Naive thymus-derived CD4-positive, alpha-beta T cell (primary cell): ENCODE measurements at places on chromosomes 2 and 18. TPM values are rescaled to one million over a fixed set of nuclear protein-coding genes. Genes with fewer than 3 reads are reported as not detected.
A peak's percentile ranks its signal among the peaks of the same experiment; 100 is the strongest.

GRCh38 chr2:7681881-7682461, 764.8 kb downstream of the RNF144A start:
- no peaks in the 10 kb centered on the region for H3K4me1 ChIP-seq
- no peaks in the 10 kb centered on the region for H3K27me3 ChIP-seq
- no peak overlapping the region for H3K4me3 ChIP-seq
- H3K27ac ChIP-seq: no peak overlapping the region
- no peaks in the 10 kb centered on the region for H3K36me3 ChIP-seq

DNA sequence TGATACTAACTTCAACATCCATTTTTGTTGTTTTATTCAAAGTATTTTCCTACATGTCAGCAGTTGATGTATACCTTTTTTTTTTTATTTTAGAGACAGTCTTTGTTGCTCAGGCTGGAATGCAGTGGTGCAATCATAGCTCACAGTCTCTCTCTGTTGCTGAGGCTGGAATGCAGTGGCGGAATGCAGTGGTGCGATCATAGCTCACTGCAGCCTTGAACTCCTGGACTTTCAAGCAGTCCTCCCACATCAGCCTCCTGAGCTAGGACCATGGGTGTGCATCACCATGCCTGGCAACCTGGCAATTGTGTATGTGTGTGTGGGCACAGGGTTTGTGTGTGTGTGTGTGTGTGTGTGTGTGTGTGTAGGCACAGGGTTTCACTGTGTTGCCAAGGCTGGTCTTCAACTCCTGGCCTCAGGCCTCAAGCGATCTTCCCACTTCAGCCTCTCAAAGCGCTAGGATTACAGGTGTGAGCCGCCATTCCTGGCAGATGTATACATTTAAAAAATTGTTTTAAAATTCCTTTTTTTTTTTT, 24.8 kb downstream of the SANBR start:
- no peaks in the 10 kb centered on the region for H3K4me1 ChIP-seq
- H3K27ac ChIP-seq: no peak overlapping the region
- no peaks in the 10 kb centered on the region for H3K27me3 ChIP-seq
- no peak overlapping the region for H3K4me3 ChIP-seq
- DNase-seq: no peak

DNA sequence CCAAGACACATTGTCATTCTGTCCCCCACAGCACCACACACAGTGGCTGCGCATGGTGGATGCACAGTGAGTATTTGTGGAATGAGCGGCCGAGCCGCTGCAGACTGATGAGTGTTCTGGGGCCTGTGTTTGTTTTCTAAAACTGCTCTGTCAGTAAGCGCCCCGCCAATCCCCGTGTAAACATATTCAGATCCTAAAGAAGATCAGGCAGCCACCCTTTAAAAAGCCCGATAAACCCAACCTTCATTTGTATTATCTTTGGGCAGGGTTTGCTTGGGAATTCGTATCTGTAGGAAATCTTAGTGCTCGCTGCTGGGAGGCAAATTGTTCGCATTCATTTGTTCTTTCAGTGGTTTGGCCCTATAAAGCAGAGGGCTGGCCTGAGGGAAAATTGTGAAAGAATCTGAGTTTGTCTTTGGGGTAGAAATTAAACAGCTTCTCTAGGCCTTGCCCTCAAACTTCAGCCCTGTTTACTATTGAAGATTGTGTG, 68.6 kb downstream of the TGOLN2 start:
- DNase-seq: no peak
- H3K27me3 ChIP-seq: no peaks in the 10 kb centered on the region
- H3K4me3 ChIP-seq: no peak overlapping the region
- no peaks in the 10 kb centered on the region for H3K4me1 ChIP-seq

DNA sequence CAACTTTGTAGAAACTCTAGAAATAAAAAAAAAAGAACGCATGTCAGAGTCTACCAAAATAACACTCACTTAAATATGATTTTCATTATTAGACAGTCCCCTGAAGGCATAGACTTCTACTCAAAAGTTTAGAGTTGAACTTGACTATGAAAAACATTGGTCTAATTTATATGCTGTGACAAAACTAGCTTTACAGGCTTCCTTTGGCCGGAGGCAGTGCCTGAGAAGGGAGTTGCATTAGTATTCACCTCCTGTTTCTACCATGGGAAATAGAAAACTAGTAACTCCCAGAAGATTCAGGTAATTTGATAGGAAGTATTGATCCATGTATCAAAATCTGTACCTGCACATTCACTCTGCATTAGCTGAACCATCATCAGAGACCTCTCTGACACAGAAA, 163.4 kb upstream of the NOSTRIN start:
- H3K27ac ChIP-seq: no peak overlapping the region
- no peaks in the 10 kb centered on the region for H3K27me3 ChIP-seq
- DNase-seq: no peak
- H3K36me3 ChIP-seq: no peaks in the 10 kb centered on the region
- H3K4me3 ChIP-seq: no peak overlapping the region
- no peaks in the 10 kb centered on the region for H3K4me1 ChIP-seq

- H3K27me3 ChIP-seq: no peaks in the 10 kb centered on the region
- DNase-seq: no peak
- H3K4me1 ChIP-seq: peaks cover 28% of the 10 kb centered on the region
- no peak overlapping the region for H3K27ac ChIP-seq
- peak overlapping the region; percentile 3 for H3K4me3 ChIP-seq
- H3K36me3 ChIP-seq: no peaks in the 10 kb centered on the region
Observed at GRCh38 chr2:174777347-174778084, 13.2 kb upstream of the CHRNA1 start.

GRCh38 chr18:10015288-10015701, 101.5 kb downstream of the VAPA start:
- DNase-seq: no peak
- no peaks in the 10 kb centered on the region for H3K4me1 ChIP-seq
- H3K27me3 ChIP-seq: no peaks in the 10 kb centered on the region
- H3K4me3 ChIP-seq: no peak overlapping the region
- H3K36me3 ChIP-seq: no peaks in the 10 kb centered on the region

DNA sequence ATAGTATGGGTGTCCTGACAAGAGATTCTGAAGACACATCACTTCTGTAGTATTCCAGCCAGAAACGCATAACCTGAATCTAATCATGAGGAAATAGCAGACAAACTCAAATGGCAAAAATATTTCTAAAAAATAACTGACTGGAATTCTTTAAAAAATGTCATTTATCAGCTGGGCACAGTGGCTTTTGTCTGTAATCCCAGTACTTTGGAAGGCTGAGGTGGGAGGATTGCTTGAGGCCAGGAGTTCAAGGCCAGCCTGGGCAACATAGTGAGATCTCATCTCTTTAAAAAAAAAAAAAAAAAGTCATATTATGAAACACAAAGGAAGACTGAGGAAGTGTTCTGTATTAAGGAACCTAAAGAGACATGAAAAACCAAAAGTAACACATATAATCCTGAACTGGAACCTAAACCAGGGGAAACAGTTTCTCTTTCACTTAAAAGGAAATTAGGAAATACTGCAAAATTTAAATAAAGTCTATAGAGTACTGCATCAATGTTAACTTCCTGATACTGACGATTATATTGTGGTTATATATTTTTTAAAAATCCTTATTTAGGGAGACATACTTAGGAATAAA, 29.9 kb downstream of the SESTD1 start:
- no peak overlapping the region for H3K4me3 ChIP-seq
- no peak for DNase-seq
- H3K4me1 ChIP-seq: no peaks in the 10 kb centered on the region
- no peak overlapping the region for H3K27ac ChIP-seq
- no peaks in the 10 kb centered on the region for H3K36me3 ChIP-seq

- H3K27ac ChIP-seq: no peak overlapping the region
- H3K36me3 ChIP-seq: no peaks in the 10 kb centered on the region
- H3K27me3 ChIP-seq: no peaks in the 10 kb centered on the region
- no peaks in the 10 kb centered on the region for H3K4me1 ChIP-seq
- no peak overlapping the region for H3K4me3 ChIP-seq
- DNase-seq: no peak
Observed at GRCh38 chr2:203599509-203599908, 64.4 kb upstream of the RAPH1 start.

GRCh38 chr2:223095207-223095606, 43.2 kb downstream of the KCNE4 start:
- no peaks in the 10 kb centered on the region for H3K4me1 ChIP-seq
- H3K27ac ChIP-seq: no peak overlapping the region
- no peak overlapping the region for H3K4me3 ChIP-seq
- H3K36me3 ChIP-seq: no peaks in the 10 kb centered on the region

DNA sequence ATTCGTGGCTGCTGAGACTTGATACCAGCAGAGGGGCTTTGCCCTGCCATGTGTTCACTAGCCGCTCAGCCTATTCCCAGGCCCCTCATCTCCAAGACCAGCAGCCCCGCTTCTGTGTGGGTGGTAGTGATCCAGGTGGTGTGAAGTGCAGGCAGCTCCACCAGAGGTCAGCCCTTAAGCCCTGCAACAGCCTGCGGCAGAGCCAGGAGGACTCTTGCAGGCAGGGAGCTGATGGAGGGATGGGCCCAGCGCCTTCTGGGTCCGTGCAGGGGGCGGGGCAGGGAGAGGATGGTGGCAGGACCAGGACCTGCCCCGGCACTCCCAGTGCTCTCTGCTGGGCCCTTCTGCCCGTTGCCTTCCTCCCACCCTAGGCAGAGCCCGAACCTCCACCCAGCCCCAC, 162.0 kb downstream of the SH3BP4 start:
- no peak for DNase-seq
- no peaks in the 10 kb centered on the region for H3K27me3 ChIP-seq
- no peaks in the 10 kb centered on the region for H3K4me1 ChIP-seq
- no peaks in the 10 kb centered on the region for H3K36me3 ChIP-seq
- H3K27ac ChIP-seq: no peak overlapping the region

The TMEM200C gene
- total RNA-seq: not detected

DNA sequence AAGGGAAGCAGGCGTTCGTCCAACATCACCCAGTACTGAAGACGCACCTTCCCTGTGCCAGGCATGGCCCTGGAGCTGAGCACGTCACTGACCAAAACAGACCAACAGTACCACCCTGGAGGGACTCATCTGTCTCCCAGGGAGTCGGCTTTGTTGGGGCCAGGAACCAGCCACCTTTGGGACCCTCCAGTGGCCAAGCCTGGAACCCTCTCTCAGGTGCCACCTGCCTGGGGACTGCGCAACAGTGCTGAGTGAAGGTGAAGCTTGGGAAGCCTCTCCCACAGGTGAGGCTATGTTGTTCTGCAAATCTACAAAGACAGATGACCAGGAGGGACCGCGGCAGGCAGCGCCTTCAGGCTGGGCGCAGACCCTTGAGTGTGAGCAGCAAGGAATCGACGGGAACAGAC, 91.4 kb upstream of the OTOS start:
- H3K27me3 ChIP-seq: no peaks in the 10 kb centered on the region
- H3K4me3 ChIP-seq: no peak overlapping the region
- H3K4me1 ChIP-seq: no peaks in the 10 kb centered on the region
- no peak for DNase-seq
- H3K27ac ChIP-seq: no peak overlapping the region

GRCh38 chr2:234258562-234259141, 208.2 kb downstream of the SPP2 start:
- H3K4me3 ChIP-seq: no peak overlapping the region
- no peak overlapping the region for H3K27ac ChIP-seq
- no peak for DNase-seq
- H3K27me3 ChIP-seq: no peaks in the 10 kb centered on the region

GRCh38 chr2:57798346-57798745, 248.3 kb upstream of the VRK2 start:
- H3K27ac ChIP-seq: no peak overlapping the region
- H3K27me3 ChIP-seq: no peaks in the 10 kb centered on the region
- no peaks in the 10 kb centered on the region for H3K36me3 ChIP-seq
- no peak for DNase-seq
- H3K4me3 ChIP-seq: no peak overlapping the region

The ANKRD29 gene
- total RNA-seq: 0.11 TPM

- H3K36me3 ChIP-seq: no peaks in the 10 kb centered on the region
- H3K27ac ChIP-seq: no peak overlapping the region
- H3K27me3 ChIP-seq: no peaks in the 10 kb centered on the region
- H3K4me3 ChIP-seq: no peak overlapping the region
- H3K4me1 ChIP-seq: no peaks in the 10 kb centered on the region
- DNase-seq: no peak
Observed at GRCh38 chr2:215036314-215036713, 102.1 kb downstream of the ABCA12 start.

The NRP2 gene
- 23.7 and 24.1 TPM in 2 replicates for total RNA-seq

DNA sequence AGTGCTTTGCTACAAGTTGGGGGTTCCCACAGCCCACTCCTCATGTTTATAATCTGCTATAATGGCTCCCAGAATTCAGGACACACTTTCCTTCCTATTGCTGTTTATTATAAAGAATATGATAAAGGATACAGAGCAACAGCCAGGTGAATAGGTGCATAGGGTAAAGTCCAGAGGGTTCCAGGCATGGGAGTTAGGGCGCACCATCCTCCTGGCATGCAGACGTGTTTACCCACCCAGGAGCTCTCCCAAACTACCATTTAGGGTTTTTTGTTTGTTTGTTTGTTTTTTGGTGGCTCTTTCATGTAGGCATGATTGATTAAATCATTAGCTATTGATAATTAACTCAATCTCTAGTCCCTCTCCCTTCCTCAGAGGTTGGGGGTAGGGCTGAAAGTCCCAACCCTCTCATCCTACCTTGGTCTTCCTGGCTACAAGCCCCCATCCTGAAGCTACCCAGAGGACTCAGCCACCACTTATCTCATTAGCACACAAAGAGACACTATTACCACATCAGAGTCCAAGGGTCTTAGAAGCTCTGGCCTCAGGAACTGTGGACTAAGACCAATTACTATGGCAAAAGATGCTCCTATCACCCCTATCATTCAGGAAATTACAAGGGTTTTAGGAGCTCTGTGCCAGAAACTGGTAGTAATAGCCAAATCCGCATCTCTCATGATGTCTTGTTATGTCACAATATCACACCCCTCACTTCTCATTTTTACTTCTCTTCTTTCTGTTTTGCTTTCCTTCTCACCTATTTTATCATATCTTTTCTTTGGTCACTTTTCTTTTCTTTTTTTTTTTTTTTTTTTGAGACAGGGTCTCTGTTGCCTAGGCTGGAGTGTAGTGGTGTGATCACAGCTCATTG, 154.9 kb upstream of the TTC39C start:
- no peak overlapping the region for H3K4me3 ChIP-seq
- H3K27me3 ChIP-seq: no peaks in the 10 kb centered on the region
- H3K36me3 ChIP-seq: no peaks in the 10 kb centered on the region
- DNase-seq: no peak
- H3K4me1 ChIP-seq: peaks cover 3% of the 10 kb centered on the region

GRCh38 chr18:12777500-12777944, 74.7 kb downstream of the PSMG2 start:
- H3K27ac ChIP-seq: no peak overlapping the region
- no peaks in the 10 kb centered on the region for H3K36me3 ChIP-seq
- no peak for DNase-seq
- H3K27me3 ChIP-seq: no peaks in the 10 kb centered on the region
